Stimulated activated CD4-positive, alpha-beta T cell treated with anti-CD3 and anti-CD28 coated beads, Interleukin-1b, Interleukin-23, amount 100 ng/mL, for 48 hours (primary cell): ENCODE measurements at places on chromosomes 4 and X.
A peak's percentile ranks its signal among the peaks of the same experiment; 100 is the strongest.

GRCh38 chr4:56570041-56570440 is 64.5 kb downstream of the ARL9 start:
- no peak for DNase-seq

DNA sequence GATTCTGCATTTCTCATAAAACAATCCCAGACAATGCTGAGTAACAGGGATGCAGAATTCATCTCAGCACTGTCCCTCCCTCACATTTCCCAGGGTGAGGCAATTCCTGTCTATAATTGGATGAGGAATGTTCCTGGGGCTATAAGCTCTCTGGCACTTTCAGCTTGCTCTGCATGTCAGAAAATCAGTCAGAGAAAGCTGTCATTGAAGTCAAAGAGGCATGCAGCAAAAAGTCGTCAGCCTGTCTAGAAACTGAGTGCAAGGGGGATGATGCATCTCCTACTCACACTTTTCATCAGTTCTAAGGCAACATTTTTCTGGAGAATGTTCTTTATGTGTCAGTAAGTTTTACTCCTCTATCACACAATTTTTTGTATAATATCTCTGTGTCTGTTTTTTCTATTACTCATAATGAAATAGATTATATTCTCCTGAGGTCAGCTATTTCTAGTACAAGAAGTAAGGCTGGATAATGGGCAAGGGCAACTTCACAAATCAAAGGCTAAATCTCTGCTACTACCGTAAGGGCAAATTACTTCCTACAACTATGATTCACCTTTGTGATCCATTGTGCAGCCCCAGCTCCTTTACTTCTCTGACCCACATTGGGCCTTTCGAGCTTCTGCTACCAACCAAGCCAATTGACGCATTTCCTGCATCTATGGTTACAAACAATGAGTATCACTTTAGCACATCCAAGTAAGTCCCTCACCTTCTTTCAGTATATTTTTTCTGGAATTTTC is 56.0 kb downstream of the TASL start:
- DNase-seq = no peak

DNA sequence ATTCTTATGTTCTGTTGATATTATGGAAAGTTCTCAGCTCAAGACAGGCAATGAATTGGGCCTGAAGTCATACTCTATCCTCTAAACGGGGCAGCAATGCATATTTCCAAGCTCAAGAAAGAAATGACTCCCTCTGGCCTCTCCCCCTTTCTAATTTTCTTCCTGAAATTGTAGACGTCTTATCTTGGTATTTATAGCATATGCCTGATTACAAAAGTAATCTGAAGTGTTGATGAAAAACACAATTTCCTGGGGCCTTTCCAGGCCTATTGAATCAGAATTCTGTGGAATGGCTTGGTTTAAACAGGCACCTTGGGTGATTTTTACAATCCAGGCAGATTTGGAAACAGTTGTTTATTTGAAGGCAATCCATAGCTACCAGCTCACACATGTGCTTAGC is 21.4 kb upstream of the PGRMC2 start:
- DNase-seq = no peak

GRCh38 chrX:153794897-153795816 is 689 bp downstream of the SSR4 start:
- peak; percentile 18 for DNase-seq

- no peak for DNase-seq
These were observed 6.2 kb downstream of the MYL5 start for GRCh38 chr4:680551-680927.

DNA sequence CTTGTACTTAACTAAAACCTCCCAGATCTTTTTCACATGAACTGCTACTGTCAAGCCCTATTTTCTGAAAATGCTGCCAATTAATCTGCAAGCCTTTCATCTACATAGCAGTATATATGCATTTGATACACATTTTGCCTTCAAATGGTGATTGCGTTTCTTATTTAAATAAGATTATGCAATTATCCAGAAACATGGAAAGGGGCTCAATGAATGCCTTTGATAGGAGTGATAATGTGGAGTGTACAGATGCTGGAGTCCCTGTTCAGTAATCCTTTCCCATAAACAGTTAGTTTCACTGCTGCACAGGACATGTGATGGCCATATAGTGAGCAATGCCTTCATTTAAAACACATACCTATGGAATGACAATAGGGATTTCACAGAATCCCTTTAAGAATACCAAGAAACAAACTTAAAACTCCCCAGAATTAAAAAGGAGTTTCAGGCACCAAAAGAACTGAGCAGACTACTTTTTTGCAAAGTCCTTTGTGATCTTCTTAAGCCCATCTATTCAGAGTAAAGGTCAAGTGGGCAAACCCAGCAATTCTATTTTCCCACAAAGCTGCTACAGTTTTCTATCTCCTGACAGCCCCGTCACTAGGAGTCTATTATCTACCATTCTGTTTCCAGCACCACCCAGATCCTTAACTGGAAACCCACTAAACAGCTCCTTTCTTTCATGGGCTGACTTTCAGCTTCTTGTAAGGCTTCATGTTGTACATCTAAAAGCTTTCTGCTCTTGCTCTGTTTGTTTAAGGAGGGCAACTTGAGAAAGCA is 120.3 kb downstream of the UNC5C start:
- no peak for DNase-seq

- DNase-seq = no peak
These were observed 6.9 kb downstream of the CETN2 start for GRCh38 chrX:152823657-152824056.

DNA sequence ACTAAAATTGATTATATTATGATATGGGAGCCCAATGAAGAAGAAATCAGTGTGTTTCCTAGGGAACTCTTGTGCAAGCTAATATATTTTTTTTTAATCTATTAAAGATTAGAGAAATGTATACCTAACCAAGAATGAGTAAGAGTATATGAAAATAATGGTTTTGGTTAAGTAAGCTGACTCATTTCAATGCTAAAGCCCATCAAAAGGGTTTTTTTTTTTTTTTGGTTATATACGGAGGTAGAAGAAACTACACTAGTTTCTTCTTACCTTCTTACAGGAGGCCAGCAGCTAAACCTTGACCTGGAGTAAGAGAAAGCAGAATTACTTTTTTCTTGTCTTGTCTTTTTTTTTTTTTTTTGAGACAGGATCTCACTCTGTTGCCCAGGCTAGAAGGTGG is 27.5 kb downstream of the RUFY3 start:
- DNase-seq = no peak

GRCh38 chrX:132958091-132958703 is at the start of gene HS6ST2:
Gene HS6ST2, minus strand, starts transcription at chrX:132958629.
- no peak for DNase-seq
